Temporal lobe (tissue), 4 donors: ENCODE measurements at places on chromosomes 5 and 9. TPM values are rescaled to one million over a fixed set of nuclear protein-coding genes. Genes with fewer than 3 reads are reported as not detected.

The SLCO4C1 gene
- 0.49 TPM for total RNA-seq

The HSPB3 gene
- total RNA-seq, result 4.7 TPM

The BHMT gene
- total RNA-seq, result 0.25 TPM

The CDH12 gene
- 23.1 TPM for total RNA-seq

The ARSI gene
- 0.25 TPM for total RNA-seq

The KIF24 gene
- total RNA-seq, result 1.2 TPM

The GRXCR2 gene
- total RNA-seq, result not detected

The TOR4A gene
- total RNA-seq, result 0.49 TPM

The OBP2A gene
- total RNA-seq, result not detected

The SLC46A2 gene
- not detected for total RNA-seq

The PCDHGB6 gene
- total RNA-seq, result 12.5 TPM

The AQP7 gene
- not detected for total RNA-seq

The TRIM7 gene
- total RNA-seq, result 1.7 TPM

The PPP3R2 gene
- total RNA-seq, result under 0.01 TPM

The ADRA1B gene
- 0.74 TPM for total RNA-seq

The LHFPL2 gene
- total RNA-seq, result 22.6 TPM

The CDKN2A gene
- total RNA-seq, result 1.5 TPM

The CER1 gene
- total RNA-seq, result not detected

The OTP gene
- total RNA-seq, result not detected

The FIBCD1 gene
- total RNA-seq, result 0.74 TPM

The C9orf72 gene
- total RNA-seq, result 48.7 TPM

The ZFP2 gene
- total RNA-seq, result 10.1 TPM

The AP3B1 gene
- 24.8 TPM for total RNA-seq

The LCP2 gene
- 0.98 TPM for total RNA-seq

The IRGM gene
- total RNA-seq, result not detected

The PCDHGA10 gene
- 14.5 TPM for total RNA-seq

The ARRDC3 gene
- total RNA-seq, result 164 TPM

The DMAC1 gene
- total RNA-seq, result 19.7 TPM

The NEUROG1 gene
- 0.49 TPM for total RNA-seq

The DOCK2 gene
- 2.0 TPM for total RNA-seq

The CDHR2 gene
- under 0.01 TPM for total RNA-seq

The PCDHB16 gene
- total RNA-seq, result 6.4 TPM

The INSL4 gene
- total RNA-seq, result not detected

The PHF24 gene
- 25.6 TPM for total RNA-seq

The PCA3 gene
- 0.49 TPM for total RNA-seq

The SARDH gene
- 2.2 TPM for total RNA-seq

The PDLIM4 gene
- 6.9 TPM for total RNA-seq
